ENCODE measurements at places on chromosomes 2 and 18.

GRCh38 chr2:203637471-203638167 lies 68.8 kb upstream of the CD28 start:
- no peak for DNase-seq

- no peak for DNase-seq
These were observed 49.1 kb upstream of the CTAGE1 start for GRCh38 chr18:22466608-22467395.

GRCh38 chr2:109254174-109254904 lies 125.3 kb downstream of the SH3RF3 start:
- no peak for DNase-seq

DNA sequence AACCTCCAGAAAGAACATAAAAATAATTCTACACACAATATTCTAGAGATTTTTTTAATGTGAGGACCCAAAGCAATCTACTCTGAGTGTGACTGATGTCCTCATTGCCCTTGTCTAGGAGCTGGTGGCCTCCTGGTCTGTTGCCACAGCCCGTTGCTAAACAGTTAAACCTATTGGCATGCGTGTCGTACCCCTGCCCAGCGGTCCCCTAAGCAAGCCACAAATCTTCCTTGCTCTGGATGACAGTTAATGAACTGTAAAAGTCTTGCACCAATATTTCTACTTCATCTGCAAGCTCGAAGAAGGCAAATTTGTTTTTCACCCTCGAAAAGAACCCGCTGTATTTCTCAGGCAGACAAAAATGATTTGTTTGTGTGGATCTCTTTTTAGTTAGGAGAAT lies 489.1 kb upstream of the MEX3C start:
- no peak for DNase-seq

GRCh38 chr18:5370332-5370731 lies 74.8 kb upstream of the ZBTB14 start:
- DNase-seq = no peak

GRCh38 chr2:242031481-242032019 lies 162.0 kb downstream of the RTP5 start:
- no peak for DNase-seq

GRCh38 chr2:160477032-160477431 lies 16.6 kb downstream of the RBMS1 start:
- no peak for DNase-seq

DNA sequence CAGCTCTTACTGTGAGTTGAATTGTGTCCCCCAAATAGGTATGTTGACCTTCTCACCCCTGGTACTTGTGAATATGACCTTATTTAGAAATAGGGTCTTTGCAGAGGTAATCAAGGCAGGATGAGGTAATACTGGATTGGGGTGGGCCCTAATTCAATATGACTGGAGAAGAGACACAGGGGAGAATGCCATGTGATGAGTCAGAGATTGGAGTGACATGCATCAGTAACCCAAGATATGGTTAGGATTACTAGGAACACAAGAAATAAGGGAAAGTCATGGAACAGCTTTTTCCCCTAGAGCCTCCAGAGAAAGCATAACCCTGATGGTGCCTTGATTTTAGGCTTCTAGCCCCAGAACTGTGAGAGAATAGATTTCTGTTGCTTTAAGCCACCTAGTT lies 37.0 kb upstream of the ATP5MC3 start:
- no peak for DNase-seq

GRCh38 chr18:23073996-23074606 lies 61.2 kb upstream of the CABLES1 start:
- no peak for DNase-seq

- DNase-seq = no peak
These were observed 3.0 kb downstream of the FBXO41 start for GRCh38 chr2:73281244-73281643.

DNA sequence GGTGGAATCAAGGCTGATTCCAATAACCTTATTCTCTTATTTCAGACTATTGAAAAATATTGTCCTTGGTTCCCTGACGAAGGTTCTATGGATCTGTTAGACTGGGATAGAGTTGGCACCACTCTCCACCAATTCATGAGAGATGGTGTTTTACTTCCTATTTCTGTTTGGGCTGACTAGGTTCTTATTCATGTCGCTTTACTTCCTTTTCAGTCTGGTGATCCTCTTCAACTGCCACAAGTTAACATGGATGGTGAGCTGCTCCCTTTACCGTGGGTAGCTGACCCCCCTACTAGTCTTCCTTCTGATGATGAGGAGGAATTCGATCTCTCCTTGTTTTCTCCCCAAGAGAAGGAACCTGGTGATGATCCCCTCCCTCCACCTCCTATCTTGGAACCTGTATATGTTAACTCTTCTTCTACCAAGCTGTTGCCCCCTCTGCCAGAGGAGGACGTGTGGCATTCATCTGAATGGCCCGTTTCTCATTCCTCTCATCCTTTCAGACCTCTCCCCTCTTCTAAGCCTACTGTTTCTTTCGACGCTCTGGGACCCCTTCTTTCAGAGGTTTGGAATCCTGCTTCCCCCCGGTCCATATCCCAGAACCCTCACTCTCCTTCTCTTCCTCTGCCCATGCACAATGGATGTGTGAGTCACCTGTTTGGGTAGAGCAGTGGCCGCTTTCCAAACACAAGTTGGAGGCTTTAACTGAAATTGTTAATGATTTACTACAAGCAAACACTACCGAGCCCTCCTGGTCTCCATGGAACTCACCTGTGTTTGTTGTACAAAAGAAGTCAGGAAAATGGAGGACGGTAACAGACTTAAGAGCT lies 13.5 kb upstream of the CNOT11 start:
- no peak for DNase-seq

GRCh38 chr18:23922939-23923338 lies 91.6 kb upstream of the TTC39C start:
- no peak for DNase-seq

- DNase-seq = no peak
These were observed 71.6 kb upstream of the RFX8 start for GRCh38 chr2:101546376-101547058.

- no peak for DNase-seq
These were observed at the start of gene FER1L5 for GRCh38 chr2:96642564-96643360. Gene FER1L5 (plus strand): TSS chr2:96642764. CDS start chr2:96642837, 73 bp downstream.

- no peak for DNase-seq
These were observed 190.3 kb upstream of the SLC8A1 start for GRCh38 chr2:40642237-40642636.

- no peak for DNase-seq
These were observed 236.8 kb downstream of the ZNF516 start for GRCh38 chr18:76258209-76258608.

- DNase-seq = peak; percentile 95
These were observed 193.1 kb downstream of the SH3RF3 start for GRCh38 chr2:109322111-109322510.

DNA sequence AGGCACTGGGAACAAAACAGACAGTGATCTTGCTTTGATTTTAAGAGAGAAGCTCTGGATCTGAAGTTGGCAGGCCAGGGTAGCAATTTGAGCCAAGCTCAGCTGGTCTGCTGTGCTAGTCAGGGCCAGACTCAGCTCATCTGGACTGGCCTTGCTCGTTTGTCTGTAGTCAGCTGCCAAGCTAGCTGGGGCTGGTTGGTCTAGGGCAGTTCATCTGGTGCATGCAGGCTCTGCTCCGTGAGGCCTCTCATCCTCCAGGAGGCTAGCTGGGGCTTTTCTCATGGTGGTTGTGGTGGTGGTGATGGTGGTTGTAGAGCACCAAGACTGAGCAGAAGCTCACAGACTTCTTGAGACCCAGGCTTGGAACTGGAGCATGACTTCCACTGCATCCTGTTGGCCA lies 10.3 kb downstream of the FBLN7 start:
- DNase-seq = no peak

- DNase-seq = no peak
These were observed 1096.8 kb upstream of the GYPC start for GRCh38 chr2:125559186-125559585.

- DNase-seq = no peak
These were observed 44.5 kb upstream of the TMEM17 start for GRCh38 chr2:62550461-62550860.

- DNase-seq = no peak
These were observed 75.6 kb upstream of the TTN start for GRCh38 chr2:178882666-178883440.

- DNase-seq = no peak
These were observed 6.7 kb upstream of the NEURL3 start for GRCh38 chr2:96511851-96512250.

GRCh38 chr2:127859712-127860085 lies 1.7 kb upstream of the POLR2D start:
- no peak for DNase-seq

DNA sequence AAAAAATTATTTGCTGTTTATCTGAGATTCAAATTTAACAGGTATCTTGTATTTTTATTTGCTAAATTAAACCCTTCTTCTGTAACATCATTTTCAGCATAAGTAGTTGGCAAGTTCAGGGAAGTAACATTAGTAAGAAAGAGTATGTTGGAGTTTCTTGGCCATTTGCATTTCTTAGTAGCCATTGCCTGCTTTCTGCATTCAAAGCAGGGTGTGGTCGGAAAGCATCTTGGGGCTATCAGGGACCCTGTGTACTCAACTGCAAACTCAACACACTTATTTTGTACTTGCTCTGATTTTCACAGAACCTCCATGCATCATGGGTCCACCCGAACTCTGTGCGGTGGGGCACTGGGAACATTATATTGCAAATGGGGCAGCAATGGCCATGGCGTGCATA lies 30.4 kb upstream of the REV1 start:
- DNase-seq = no peak

GRCh38 chr2:181441670-181442069 lies 15.5 kb upstream of the ITGA4 start:
- DNase-seq = no peak

- no peak for DNase-seq
These were observed 244.5 kb downstream of the TXNL1 start for GRCh38 chr18:56393870-56394269.

DNA sequence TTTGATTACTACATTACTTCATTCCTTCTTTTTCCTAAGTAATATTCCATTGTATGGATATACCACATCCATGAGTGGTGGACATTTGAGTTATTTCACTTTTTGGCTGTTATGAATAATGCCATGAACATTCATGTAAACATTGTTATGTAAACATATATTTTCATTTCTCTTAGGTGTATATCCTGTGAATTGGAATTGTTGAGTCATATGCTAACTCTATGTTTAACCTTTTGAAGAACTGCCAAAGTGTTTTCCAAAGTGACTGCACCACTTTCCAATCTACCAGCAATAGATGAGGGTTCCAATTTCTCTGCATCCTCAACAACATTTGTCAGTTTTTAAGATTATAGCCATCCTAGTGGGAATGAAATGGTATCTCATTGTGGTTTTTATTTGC lies 42.7 kb upstream of the CXXC1 start:
- DNase-seq = no peak

- no peak for DNase-seq
These were observed 6.6 kb upstream of the OXER1 start for GRCh38 chr2:42770288-42771131.

GRCh38 chr2:182319556-182320505 lies 107.0 kb downstream of the PDE1A start:
- no peak for DNase-seq

GRCh38 chr2:165687426-165688002 lies 106.5 kb downstream of the GALNT3 start:
- no peak for DNase-seq

- DNase-seq = no peak
These were observed 144.9 kb upstream of the MYCN start for GRCh38 chr2:15795426-15795825.

GRCh38 chr2:218028189-218028495 lies 25.3 kb upstream of the TNS1 start:
- no peak for DNase-seq

- DNase-seq = no peak
These were observed 175.9 kb downstream of the SLC4A3 start for GRCh38 chr2:219803294-219803693.

- DNase-seq = no peak
These were observed 123.5 kb upstream of the ZSWIM2 start for GRCh38 chr2:186972281-186972970.

DNA sequence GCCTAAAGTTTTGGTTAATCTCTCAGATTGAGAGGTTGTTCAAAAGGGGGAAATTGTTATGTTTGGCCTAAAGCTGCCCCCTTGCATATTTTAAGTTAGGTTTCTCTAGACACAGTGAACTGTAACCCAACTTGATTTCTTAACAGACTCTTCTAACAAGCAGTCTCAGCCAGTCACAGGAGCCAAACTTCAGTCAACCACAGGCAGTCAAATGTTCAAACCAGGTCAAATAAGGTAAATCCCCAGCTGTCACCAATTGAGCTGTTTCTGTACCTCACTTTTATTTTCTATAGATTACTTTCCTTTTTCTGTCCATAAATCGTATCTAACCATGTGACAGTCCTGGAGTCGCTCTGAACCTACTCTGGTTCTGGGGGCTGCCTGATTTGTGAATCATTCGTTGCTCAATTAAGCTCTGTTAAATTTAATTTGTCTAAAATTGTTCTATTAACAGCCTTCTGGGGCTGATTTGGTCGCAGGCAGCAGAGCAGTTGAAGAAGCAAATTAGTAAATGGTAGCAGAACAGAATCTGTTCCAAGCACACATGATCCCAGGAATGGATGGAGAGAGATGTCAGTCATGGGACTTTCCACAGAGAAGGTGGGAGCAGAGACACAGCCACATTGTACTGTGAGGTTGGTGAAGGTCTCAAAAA lies 16.4 kb upstream of the NFU1 start:
- no peak for DNase-seq

DNA sequence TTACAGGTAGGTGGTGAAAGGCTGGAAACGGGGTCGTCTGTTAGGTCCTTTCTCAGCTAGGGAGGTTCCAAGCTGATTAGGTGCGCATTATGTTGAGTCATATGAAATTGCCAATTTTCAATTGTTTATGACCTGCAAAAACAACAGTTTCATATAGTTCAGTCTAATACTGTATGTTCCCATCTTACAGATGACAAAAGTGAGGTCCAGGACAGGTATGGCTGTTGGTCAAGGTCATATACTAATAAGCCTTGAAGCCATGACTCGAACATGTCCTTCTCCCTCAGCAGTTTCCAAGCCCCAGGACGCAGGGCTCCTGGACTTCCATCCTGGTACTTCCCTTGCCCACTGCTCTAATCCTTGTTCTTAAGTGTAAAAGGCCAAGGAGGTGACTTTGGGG lies 81.7 kb upstream of the MCFD2 start:
- no peak for DNase-seq

DNA sequence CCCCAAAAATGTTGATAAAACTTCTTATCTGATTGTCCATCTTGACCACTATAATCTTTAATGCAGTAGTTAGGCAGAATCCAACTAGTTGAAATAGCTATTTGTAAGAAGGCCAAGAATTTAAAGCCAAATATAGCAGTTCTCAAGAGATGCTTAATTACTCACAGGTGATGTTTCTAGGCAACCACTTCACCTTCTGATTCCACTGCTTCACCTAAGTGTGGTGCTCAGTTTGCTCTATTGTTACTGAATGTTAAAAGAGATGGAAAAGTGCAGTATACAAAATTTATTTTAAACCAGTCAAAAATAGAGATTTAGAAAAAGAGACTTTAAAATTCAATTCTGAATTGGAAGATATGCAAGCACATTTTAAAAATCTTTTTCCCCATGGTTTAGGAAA lies 539.4 kb downstream of the ZNF804A start:
- no peak for DNase-seq

DNA sequence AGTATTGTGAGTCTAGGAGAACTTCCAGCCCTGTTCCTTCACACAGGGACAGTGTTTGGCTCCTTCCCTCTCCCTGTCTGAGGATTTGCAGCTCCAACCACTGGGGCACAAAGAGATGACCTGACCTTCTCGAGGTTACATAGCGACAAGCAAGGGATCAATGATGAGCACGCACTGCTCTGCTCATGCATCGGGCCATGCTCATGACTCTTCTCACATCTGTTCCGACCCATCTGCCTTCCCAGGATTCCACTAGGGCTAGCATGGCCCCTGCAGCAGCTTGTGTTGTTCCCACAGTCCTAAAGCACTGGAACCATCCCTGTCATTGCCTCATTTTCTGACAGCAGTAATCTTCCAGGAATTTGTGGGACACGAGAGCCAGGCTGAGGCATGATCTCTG lies 78.8 kb upstream of the ARHGAP28 start:
- no peak for DNase-seq

Data from thoracic aorta (tissue), 2 donors.